ENCODE measurements at places on chromosomes 11 and 22. TPM values are rescaled to one million over a fixed set of nuclear protein-coding genes. Genes with fewer than 3 reads are reported as not detected.

ACRV1 gene
- not detected for total RNA-seq

- DNase-seq: no peak
Measured at GRCh38 chr22:19877626-19878339, 23.1 kb upstream of the GNB1L start.

GRCh38 chr11:134543241-134543640 is 131.2 kb upstream of the B3GAT1 start:
- DNase-seq: no peak

OR5A1 gene
- not detected for total RNA-seq

DNA sequence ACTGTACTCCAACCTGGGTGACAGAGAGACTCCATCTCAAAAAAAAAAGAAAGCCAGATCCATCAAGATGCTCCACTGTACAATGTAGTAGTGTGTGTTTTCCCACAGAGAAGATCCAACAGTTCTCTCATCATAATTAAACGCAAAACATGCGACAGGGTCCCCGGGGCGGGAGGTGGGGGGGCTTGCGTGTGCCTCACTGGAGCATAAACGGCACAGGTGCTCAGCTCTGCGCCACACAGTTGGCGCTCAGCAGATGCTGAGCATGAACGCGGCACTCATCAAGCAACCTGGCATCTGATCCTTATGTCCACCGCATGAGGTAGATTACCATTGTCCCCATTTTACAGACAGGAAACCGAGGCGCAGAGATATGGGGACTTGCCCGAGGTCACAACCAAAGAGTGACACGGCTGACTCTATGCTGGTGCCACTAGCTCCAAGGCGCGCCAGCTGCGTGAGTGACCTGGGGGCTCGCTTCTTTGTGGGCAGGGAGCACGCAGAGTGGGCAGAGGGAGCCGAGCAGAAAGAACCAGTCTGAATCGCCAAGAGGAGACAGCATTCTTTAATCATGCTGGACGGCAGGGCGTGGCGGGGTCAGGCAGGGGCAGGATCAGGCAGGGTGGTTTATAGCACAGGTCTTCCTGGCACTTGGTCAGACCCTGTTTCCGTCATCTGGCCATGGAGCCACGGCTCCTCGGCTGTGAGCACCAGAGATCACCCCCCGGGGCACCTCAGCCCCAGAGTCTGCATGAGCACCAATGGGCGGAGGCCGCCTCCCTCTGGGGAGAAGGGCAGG is 8.2 kb downstream of the C1QTNF6 start:
- DNase-seq: no peak

PRR5L gene
- 2.6 TPM for total RNA-seq

DNA sequence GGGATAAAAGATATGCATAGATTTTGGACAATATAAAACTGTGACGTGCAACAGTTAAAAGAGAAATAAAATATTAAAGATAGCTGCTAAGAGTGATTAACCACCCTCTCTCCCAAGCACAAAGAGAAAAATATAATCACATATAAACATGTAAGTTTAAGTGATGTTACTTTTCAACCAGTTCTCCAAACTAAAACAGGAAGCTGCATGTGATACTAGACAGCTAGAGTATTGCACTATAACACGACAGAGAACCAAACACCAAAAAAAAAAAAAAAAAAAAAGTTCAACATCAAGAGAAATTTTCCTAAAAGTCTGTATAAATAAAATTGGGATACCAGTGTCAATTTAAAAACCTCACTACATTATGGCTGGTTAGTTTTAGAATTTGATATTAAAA is 79.1 kb downstream of the PICALM start:
- no peak for DNase-seq
